ENCODE measurements at places on chromosomes 5 and 9.

DNA sequence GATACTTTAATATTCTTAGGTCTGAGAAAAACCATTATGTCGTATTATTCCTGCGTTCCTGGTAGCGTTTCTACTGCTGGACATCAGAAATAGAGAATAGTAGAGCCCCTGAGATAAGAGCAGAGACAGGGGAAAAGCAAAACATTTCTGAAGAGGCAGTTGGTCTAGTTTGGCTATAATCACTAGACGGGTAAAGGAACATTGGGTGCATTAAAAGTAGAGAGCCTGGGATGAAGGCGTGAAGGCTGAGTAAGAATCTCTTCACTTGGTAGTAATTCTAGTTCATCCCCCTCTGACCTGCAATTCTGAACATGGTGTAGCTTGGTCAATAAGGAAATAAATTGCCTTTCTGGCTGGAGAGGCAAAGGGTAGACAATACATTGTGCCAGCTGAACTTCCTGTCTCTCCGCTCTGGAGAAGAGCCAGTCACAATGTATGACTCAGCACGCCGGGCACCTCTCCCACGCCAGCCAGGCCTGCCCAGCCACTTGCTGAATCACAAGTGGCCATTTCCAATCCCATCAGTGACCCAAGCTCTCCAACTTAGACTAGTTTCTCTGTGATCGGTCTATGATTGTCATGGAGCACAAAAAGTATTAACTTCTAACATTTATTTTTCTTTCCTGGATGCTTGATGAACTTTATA, 75.4 kb downstream of the STK32A start:
- DNase-seq: no peak

- DNase-seq: no peak
These were observed 776.6 kb upstream of the CDH9 start for GRCh38 chr5:27814983-27815382.

- no peak for DNase-seq
These were observed 151.4 kb downstream of the LPAR1 start for GRCh38 chr9:110886832-110887231.

GRCh38 chr9:88280816-88281382, 107.3 kb upstream of the SPIN1 start:
- no peak for DNase-seq

GRCh38 chr5:163079618-163080017, 357.8 kb upstream of the CCNG1 start:
- no peak for DNase-seq

GRCh38 chr9:69380301-69380700, 55.3 kb downstream of the ENTREP1 start:
- no peak for DNase-seq

GRCh38 chr5:135821061-135821801, 13.2 kb upstream of the SLC25A48 start:
- DNase-seq: peak; percentile 12

- DNase-seq: no peak
These were observed 60.5 kb downstream of the TLE1 start for GRCh38 chr9:81628897-81629296.

GRCh38 chr9:134669399-134669955, 27.9 kb downstream of the COL5A1 start:
- no peak for DNase-seq

GRCh38 chr9:133141833-133142595, 21.0 kb upstream of the RALGDS start:
- no peak for DNase-seq

GRCh38 chr5:178232920-178233429, 373 bp upstream of the PHYKPL start:
- no peak for DNase-seq

GRCh38 chr9:133396952-133397351, 20.8 kb downstream of the STKLD1 start:
- no peak for DNase-seq

DNA sequence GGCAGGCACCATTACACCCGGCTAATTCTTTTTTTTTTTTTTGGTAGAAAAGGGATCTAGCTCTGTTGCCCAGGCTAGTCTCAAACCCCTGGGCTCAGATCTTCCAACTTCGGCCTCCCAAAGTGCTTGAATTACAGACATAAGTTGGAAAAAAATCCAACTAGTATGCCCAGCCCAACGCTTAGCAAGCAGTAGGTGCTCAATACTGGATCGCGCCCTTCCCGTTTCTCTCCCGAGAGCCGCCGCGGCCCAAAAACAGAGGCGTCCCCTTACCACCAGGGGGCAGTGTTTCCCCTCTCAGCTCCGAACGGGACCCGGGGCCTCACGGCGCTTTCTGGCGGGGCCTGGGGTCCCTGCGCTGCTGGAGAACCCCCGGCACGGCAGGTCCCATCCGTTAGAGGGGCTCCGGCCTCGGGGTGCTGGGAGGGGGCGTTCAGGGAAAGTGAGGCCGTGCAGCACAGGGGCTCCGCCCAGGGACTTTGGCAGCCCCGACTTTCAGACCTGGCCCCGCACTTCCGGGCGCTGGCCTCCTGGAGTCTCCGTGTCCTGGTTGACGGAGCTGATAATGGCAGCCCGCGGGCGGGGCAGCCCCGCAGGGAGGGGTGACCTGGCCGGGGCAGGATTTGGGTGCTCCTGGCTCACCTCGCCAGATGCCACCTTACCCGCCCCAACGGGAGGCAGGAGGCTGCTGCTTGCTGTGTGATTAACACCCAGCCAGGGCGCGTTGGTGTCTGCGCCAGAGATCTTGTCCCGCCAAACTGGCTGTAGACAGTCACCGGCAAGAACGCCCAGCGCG, 15.2 kb downstream of the PTGES start:
- DNase-seq: peak; percentile 43

DNA sequence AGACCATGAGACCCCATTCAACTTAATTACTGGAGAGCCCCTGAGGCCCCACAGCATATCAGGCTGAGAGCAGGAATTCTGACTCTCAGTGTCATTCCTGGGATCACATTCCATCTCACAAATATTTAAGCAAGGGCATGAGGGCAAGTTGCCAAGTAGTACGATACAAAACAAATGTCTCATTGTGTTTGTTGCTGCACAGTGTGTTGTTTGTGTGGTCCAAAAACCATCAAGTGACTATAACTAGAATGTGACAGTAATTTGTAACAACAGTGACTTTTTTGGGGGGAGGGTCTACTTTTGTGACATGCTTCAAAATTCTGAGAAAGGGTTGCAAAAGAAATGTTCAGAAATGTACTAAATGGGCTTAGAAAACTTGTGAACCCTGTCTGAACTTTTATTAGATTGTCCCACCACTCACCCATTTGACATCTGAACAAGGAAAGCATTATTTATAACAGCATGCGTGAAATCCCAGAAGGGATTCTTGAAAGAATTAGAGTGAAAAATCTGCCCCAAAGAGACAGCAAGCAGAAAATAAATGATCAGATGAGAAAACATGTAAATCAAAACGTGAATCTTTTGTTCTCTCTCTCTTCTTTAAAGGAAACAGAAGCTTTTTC, 347.0 kb downstream of the NTRK2 start:
- DNase-seq: no peak

DNA sequence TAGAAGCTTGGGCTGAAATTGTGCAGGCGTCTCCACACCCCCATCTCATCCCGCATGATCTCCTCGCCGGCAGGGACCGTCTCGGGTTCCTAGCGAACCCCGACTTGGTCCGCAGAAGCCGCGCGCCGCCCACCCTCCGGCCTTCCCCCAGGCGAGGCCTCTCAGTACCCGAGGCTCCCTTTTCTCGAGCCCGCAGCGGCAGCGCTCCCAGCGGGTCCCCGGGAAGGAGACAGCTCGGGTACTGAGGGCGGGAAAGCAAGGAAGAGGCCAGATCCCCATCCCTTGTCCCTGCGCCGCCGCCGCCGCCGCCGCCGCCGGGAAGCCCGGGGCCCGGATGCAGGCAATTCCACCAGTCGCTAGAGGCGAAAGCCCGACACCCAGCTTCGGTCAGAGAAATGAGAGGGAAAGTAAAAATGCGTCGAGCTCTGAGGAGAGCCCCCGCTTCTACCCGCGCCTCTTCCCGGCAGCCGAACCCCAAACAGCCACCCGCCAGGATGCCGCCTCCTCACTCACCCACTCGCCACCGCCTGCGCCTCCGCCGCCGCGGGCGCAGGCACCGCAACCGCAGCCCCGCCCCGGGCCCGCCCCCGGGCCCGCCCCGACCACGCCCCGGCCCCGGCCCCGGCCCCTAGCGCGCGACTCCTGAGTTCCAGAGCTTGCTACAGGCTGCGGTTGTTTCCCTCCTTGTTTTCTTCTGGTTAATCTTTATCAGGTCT, at the start of gene C9orf72:
C9orf72 (minus strand) TSS at position 564 of the 716 bp plus-strand sequence. CDS start 6,361 bp downstream, outside the sequence.
- peak; percentile 58 for DNase-seq

DNA sequence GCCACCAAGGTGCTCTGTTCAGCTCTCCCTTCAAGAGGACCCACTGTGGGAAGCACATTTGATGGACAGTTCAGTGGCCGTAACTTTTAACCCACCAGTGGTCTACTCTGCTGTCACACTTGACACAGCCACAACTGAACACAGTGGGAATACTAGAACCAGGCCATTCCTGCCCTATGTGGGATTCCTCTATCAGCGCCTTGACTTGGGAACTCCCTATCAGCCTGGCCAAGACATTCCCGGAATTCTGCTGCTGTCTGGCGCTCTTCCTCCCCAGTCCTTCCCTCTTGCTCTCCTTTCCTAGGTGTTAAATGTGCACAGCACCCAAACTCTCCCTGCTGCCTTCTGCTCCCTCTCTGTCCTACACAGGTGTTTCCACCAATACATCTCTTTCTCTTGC, 23.1 kb upstream of the SH3PXD2B start:
- no peak for DNase-seq

GRCh38 chr9:136710543-136710942, 1.8 kb upstream of the DIPK1B start:
- no peak for DNase-seq

- no peak for DNase-seq
These were observed 121.2 kb upstream of the NFIB start for GRCh38 chr9:14434971-14435718.

- DNase-seq: no peak
These were observed 167.7 kb upstream of the PPP2R2B start for GRCh38 chr5:147046281-147046680.

DNA sequence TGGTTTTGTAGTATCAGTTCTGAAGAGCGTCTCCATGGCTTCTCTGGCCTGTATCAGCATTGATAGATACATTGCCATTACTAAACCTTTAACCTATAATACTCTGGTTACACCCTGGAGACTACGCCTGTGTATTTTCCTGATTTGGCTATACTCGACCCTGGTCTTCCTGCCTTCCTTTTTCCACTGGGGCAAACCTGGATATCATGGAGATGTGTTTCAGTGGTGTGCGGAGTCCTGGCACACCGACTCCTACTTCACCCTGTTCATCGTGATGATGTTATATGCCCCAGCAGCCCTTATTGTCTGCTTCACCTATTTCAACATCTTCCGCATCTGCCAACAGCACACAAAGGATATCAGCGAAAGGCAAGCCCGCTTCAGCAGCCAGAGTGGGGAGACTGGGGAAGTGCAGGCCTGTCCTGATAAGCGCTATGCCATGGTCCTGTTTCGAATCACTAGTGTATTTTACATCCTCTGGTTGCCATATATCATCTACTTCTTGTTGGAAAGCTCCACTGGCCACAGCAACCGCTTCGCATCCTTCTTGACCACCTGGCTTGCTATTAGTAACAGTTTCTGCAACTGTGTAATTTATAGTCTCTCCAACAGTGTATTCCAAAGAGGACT, 1.5 kb downstream of the GPR21 start:
- DNase-seq: no peak

DNA sequence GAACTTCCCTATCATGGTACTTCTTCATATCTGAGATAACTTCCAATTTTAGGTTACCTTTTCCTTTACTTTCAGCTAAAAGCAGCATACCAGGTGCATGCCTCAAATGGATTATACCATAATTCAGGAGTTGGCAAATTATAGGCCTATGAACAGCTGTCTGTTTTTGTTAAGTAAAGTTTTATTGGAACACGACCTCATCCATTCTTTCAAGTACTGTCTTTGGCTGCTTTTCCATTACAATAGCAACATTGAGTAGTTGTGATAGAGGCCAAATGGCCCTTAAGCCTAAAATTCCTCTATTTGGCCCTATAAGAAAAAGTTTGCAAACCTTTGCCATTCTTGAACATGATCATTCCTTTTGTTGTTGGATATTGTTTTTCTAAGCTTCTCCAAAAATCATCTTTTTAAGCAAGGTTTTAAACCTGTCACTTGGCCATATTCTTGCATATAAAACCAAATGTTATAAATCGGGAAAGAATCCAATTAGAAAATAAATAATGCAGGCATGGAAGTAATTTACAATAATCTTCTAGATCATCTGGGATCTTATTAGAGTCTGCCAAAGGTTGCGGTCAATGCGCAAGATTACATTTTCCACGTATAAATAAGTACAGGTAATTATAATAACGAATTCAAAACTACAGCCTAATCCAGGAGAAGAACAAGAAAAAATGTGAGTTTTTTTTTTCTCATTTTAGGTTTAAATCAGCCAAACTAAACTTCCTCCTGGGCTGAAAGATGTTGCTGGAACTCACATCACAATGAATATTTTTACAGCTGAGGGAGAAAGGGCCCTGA, 226.5 kb upstream of the ANKRD55 start:
- DNase-seq: no peak
